ENCODE measurements at places on chromosomes 1 and 21.

DNA sequence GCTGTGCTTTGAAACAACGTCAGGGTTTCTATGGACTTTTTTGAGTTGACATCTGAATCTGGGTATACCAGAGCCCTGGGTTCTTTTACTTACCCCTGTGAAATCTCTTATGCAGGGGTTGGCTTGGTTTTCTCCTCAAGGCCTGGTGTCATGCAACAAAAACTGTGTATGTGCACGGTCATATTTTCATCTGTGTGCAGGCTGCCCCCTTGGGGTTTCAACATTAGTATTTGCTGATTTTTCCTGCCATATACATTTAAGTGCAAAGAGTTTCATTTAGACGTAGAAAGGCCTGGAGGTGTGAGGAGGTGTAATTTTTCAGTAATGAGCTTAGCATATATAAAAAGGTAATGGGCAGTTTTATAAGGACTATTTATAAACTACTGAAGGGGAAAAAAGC, 22.0 kb upstream of the ZBTB18 start:
- no peak for DNase-seq

DNA sequence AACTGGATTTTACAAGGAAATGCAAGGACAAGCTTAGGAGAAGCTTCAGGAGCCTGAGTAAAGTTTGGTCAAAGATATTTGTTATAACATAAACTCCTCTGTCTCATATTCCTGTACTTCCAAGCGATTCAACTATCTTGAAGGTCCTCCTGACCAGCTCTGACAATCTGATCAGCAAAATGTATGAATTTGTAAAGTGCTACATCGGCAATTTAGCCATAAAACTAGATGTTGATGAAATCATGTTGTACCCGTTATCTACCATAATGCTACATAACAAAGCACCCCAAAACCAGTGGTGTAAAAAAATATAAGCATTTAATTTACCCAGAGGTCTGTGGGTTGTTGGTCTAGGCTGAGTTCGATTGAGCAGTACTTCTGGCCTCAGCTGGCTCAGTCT, 19.5 kb upstream of the KRTAP11-1 start:
- DNase-seq = no peak

GRCh38 chr1:26993237-26994019, at the start of gene TRNP1:
TSS of gene TRNP1 (plus strand) at chr1:26993692. CDS start at chr1:26993787, 95 bp downstream.
- DNase-seq = peak; percentile 84

DNA sequence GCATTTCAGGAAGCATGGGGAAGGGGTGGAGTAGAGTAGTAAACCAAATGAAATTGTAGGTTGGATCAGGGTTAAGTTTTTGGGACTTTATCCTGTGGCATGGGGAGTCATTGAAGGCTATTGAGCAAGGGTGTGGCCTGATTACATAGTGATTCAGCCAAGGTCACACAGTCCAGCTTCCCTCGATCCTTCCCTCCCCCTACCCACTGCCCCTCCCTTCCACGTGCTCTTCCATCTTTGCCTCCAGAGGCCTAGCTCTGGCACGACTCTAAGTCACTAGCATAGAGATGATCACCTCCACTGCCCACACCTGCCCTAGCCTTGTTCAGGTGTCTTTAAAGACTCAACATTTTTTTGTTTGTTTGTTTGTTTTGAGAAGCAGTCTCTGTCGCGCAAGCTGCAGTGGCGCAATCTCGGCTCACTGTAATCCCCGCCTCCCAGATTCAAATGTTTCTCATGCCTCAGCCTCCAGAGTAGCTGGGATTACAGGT, 37.2 kb upstream of the SLC9A1 start:
- DNase-seq = no peak

- DNase-seq = no peak
Observed at GRCh38 chr1:212196355-212196754, 88.9 kb upstream of the PPP2R5A start.

GRCh38 chr1:213980906-213981305, 6.9 kb upstream of the PROX1 start:
- DNase-seq = no peak

GRCh38 chr1:192506741-192507155, 68.8 kb upstream of the RGS1 start:
- DNase-seq = no peak

DNA sequence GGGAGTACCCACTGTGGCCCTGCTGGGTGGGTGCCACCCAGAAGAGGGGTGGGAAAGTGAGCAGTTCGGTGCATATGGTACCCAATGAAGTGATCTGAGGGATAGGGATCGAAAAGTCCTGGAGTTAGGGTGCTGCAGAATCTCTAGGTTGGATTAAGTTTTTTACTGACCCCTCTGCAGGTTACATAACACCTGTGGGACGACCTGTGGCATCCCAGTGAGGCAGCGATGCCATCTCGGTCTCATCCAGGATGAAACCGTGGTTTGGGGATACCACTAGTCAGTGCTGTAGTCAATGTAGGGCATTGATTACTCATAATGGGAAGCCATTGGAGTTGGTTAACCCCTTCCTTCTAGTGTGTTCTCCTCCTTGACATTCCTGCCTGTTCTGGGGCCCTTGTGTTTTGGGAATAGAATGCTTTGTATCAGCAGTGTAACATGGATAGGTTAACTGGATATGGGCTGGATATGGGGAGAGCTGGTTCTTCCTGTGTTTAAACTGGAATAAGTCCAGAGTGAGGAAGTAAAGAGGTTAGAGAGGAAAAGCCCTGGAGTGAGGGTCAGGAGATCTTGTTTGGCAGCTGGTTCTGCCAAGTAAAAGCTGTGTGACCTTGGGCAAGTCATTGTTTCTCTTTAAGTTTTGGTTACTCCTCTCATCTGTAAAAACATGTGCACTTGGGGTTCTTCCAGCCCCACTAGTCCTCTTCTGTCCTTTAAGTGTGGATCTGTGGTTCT, 42.8 kb upstream of the ATF3 start:
- DNase-seq = no peak

DNA sequence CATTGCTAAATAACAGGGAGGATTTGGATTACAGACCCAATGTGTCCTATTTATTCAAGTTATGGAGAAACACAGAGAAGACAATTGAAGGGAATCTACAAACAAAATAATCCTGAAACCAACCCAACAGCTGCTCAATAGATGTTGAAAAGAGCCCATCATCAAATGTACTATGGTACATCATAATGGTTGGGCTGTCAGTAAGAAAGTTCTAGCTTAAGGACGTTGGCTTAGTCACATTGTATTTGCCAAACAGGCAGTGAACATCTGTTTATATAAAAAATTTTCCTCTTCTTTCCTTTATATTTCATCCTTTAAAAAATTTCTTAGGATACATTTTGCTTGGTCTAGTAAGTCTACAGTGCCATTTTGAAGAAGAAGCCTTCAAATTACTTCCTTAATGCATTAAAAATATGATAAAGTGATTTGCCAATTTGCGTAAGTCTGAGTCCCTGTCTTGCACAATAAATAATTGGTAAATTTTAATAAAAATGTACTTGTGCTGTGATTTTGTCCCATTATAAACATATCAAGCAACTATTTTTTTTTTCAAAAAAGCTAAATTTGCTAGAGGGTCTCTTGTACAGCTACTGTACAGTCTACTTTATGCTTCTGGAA, 14.4 kb downstream of the MAP3K7CL start:
- no peak for DNase-seq

GRCh38 chr1:231284441-231284840, 43.4 kb downstream of the GNPAT start:
- no peak for DNase-seq

DNA sequence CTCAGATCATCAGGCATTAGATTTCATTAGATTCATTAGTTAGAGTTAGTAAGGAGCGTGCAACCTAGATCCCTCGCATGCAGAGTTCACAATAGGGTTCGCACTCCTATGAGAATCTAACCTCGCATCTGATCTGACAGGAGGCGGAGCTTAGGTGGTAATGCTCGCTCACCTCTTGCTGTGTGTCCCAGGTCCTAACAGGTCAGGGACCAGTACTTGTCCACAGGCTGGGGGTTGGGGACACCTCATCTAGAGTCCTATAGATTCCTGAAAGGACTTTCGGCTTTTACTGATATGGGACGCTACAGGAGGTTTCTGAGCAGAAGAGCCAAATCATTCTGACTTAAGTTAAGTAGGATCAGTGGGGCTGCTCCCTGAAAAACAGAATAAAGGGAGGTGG, 91.4 kb downstream of the AKT3 start:
- no peak for DNase-seq

GRCh38 chr1:1069056-1069710, 4.9 kb downstream of the RNF223 start:
- no peak for DNase-seq

- no peak for DNase-seq
Observed at GRCh38 chr1:217542837-217543236, 88.1 kb downstream of the GPATCH2 start.

GRCh38 chr1:24465099-24465498, 37.5 kb upstream of the RCAN3 start:
- no peak for DNase-seq

Data from left hindlimb (tissue), 1 donor.